NCI-H187 (cell line): ENCODE measurements at places on chromosomes 11 and 22.

- no peak for DNase-seq
These were observed 8.9 kb downstream of the SCGB1A1 start for GRCh38 chr11:62427630-62428233.

- DNase-seq, result no peak
These were observed 121.7 kb downstream of the MIAT start for GRCh38 chr22:26779108-26779507.

- no peak for DNase-seq
These were observed 35.4 kb upstream of the SERPIND1 start for GRCh38 chr22:20738394-20739089.

GRCh38 chr11:3094223-3094824, 37.1 kb upstream of the CARS1 start:
- no peak for DNase-seq

DNA sequence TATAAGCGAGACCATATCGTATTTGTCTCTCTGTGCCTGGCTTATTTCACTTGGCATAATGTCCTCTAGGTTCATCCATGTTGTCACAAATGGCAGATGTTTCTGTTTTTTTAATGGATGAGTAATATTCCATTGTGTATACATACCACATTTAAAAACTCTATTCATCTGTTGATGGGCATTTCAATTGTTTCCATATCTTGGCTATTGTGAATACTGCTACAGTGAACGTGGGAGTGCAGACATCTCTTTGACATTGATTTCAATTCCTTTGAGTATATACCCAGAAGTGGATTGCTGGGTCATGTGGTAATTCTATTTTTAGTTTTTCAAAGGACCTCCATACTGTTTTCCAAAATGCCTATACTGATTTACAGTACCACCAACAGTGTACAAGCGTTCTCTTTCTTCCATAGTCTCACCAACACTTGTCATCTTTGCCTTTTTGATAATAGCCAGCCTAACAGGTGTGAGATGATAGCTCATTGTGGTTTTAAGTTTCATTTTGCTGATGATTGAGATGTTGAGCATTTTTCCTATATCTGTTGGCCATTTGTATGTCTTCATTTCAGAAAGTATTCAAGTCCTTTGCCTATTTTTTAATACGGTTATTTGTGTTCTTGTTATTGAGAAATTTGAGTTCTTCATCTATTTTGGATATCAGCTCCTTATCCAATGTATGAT, 194.7 kb upstream of the E2F8 start:
- no peak for DNase-seq

GRCh38 chr11:82261367-82261766, 472.3 kb downstream of the FAM181B start:
- no peak for DNase-seq
